ENCODE measurements at places on chromosomes 11 and 22. TPM values are rescaled to one million over a fixed set of nuclear protein-coding genes. Genes with fewer than 3 reads are reported as not detected.

Gene NCAM1
- 1.6 TPM for total RNA-seq

Gene FRMD8
- total RNA-seq, result 107 TPM

Gene TRIM6
- 1.9 TPM for total RNA-seq

Gene LINC01488
- not detected for total RNA-seq

DNA sequence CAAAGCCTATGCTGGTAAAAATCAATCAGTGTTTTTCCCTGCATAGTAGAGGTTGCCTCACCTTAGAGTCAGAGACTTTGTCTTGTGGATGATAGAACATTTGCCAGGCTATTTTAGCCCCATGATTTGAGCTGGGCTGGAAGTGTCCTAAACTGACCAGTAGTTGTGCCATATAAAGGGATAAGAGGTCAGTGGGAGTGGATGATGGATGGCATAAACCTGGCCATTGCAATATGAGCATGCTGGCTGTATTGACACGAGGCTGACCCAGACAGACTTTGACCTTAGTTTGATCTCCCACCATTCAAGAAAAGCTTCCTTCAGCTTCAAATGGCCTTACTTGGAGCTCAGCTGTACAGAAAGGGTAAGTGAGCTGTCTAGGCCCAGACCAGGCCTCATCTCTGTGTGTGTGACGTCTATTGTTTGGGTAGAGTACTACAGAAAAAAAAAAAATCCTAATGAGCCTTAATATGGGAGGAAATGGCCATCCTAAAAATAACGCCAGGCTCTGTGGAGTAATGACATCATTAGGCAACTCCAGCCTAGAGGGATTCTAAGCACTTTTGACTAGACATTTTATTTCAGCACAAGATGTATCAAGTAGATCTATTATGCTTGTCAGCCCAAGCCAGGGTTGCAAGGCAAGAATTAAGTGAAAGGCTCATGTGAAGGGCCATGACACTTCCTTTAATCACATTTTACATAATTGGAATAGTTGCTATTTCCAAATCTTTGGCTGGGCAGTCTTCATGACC is 51.3 kb upstream of the CADM1 start:
- no peaks in the 10 kb centered on the region for H3K27me3 ChIP-seq
- H3K36me3 ChIP-seq, result no peaks in the 10 kb centered on the region
- no peaks in the 10 kb centered on the region for H3K4me1 ChIP-seq
- H3K27ac ChIP-seq, result no peak overlapping the region
- H3K4me3 ChIP-seq, result no peak overlapping the region

DNA sequence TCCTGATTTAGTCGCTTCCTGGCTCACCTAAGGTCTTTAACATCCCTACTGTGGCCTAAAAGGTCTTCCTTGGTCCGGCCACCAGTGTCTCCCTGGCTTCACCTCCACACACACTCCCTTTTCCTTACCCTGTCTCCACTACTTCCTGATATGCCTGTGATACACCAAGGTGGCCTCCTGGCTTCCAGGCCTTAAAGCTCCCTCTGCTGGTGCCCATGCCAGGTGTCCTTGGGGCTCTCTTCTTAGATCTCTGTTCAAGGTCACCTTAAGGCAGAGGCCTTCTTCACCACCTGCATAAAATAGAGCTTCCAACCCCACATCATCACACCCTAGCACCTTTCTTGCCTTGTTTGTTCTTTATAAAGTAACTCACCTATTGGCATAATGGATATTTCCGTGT is 787.7 kb downstream of the NTM start:
- H3K27ac ChIP-seq, result no peak overlapping the region
- no peaks in the 10 kb centered on the region for H3K27me3 ChIP-seq
- no peak for DNase-seq
- H3K36me3 ChIP-seq, result no peaks in the 10 kb centered on the region
- no peaks in the 10 kb centered on the region for H3K4me1 ChIP-seq

DNA sequence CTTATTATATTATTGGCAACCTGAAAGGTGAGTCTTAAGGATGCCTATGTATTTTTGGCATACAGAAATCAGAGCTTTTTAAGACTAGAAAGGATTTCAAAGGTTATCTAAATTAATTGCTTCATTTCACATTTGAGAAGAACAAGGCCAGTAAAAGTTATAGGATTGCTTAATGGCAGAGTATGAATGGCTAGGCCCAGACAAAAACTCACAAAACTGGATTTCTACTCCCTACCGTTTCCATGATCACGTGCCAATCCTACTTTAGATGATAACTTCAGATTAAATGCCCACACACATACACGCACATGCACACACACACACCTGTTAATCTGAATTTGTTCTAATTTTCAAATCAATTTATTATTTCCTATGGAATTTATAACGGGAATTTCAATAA is 1.8 kb upstream of the PDE3B start:
- no peak overlapping the region for H3K4me3 ChIP-seq
- peaks cover 30% of the 10 kb centered on the region for H3K27me3 ChIP-seq

- no peak overlapping the region for H3K4me3 ChIP-seq
- no peak for DNase-seq
- no peak overlapping the region for H3K27ac ChIP-seq
- H3K4me1 ChIP-seq, result no peaks in the 10 kb centered on the region
These were observed 36.2 kb upstream of the TTC36 start for GRCh38 chr11:118491041-118491440.
